ENCODE measurements at places on chromosomes 13 and 19.

- DNase-seq: no peak
Observed at GRCh38 chr19:5681391-5682106, 722 bp downstream of the HSD11B1L start.

DNA sequence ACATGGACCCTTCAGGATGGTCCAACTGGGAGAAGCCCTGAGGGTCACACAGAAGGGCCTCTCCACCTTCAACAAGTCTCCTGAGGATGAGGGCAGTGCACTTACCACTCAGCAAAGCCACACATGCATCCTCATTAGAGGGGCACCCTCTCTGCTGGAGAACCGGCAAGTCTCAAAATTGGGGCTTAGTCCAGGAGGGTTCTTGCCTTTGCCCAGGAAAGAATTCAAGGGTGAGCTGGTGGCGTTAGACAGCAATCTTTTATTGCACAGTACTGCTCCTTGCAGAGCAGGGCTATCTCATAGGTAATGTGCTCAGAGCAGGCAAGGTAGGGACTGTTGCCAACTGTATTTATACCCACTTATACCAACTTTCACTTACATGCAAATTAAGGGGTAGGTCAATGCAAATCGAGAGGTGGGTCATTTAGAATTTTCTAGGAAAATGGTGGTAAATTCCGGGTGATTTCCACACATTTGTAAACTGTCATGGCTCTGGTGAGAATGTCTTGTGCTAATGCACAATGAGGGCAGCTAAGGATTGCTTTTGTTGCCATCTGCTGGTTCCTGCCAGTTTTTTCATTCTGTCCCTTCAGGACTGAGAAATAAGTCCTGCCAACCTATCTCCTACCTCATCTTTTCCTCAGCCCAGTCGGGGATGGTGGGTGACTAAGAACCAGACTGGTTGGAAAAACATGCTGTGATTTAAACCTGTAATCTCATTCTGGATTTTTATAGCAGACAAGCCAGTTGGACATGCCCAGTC is 27.8 kb upstream of the IGSF23 start:
- peak; percentile 61 for DNase-seq

- no peak for DNase-seq
Observed at GRCh38 chr13:68272652-68273051, 1042.5 kb upstream of the PCDH9 start.

- no peak for DNase-seq
Observed at GRCh38 chr13:50196118-50196517, 180.9 kb downstream of the KCNRG start.

DNA sequence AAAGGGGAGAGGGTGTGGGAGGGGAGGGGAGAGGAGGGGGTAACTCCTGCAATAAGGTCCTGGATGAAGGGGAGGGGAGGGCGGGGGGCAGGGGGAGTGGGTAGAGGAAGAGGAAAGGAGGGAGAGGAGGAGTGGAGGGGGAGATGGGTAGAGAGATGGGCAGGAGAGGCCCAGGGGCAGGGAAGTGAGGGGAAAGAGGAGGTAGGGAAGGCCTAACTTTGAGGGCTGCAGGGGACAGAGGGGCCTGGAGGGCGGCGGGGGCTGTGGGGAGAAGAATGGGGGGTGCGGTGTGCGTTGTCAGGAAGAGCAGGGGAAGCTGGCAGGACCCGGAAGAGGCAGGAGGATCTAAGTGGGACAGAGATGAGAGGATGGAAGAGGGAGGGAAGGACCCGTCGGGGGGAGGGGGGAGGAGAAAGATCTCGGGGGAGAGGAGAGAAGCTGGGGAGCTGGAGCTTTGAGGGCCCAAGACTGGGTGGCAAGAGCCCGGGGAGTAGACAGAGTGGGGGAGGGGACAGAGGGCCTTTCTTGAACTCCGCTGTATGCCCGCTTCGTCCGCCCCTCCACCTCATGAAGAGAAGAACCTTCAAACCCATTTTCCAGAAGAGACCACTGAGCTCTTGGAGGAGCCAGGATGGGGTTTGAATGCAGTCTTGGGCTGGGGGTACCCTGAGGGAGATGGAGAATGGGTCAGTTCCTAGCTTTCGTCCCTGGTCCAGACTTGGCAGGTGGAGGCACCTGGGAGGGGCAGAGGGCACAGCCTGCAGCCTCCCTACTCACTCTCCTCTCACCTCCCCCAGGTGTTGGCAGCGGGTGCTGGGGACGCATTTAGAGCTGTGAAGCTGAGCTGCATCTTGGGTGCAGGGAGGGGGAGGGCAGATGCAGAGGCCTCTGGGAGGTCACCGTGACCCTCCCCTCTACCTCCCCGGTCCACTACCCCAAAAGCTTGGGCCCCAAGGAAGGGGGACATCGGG is 778 bp upstream of the LRRC4B start:
- no peak for DNase-seq

- DNase-seq: no peak
Observed at GRCh38 chr13:111302045-111302726, 18.3 kb upstream of the TEX29 start.

- no peak for DNase-seq
Observed at GRCh38 chr13:98731038-98731437, 21.4 kb downstream of the SLC15A1 start.

DNA sequence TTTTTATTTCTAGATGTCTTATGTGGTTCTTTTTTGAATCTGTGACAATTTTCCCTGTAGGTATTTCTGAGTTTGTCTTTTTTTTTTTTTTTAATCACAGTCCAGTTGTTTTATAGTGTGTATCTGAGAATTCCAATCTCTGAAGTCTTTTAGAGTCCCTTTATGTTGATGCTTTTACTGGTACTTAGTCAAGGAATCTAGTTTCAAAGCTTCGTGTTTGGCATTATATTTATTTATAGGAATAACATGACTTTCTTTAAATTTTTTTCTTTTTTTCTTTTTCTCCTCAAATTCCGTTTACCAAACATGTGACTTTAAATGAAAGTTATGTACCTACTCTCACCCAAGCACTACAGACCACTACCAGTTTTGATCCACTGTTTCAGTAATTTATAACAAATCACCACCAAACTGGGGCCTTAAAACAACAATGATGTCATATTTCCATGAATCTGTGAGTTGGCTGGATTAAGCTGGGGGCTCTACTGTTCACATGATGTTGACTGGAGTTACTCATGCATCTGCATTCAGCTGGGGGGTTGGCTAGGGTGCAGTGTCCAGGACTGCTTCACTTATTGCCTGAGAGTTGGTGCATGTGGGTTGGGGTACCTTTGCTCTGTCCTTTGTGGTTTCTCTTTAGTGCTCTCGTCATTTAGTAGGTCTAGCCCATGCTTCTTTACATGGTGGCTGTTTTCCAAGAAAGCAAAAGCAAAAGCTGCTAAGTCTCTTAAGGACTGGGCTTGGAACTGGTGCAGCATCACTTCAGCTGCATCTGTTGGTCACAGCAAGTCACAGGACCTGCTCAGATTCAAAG is 22.3 kb downstream of the KCTD4 start:
- peak; percentile 84 for DNase-seq

DNA sequence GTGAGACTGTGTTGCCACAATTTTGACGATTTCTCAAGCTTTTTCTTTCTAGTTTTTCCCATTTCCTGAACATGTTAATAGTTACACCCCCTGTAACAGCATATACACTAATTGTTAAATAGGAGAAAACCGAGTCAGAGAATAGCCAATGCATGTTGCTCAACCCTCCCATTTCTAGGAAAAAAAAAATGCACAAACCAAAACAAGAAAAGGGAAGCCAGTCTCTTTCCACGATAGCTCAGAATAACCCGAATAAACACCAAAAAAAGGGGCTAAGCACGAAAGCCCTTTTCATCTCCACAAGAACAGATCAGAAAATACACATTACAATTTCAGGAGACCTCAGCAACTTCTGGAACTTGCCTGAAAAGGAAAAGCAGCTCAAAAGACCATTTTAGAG is 16.3 kb downstream of the LATS2 start:
- DNase-seq: no peak

GRCh38 chr19:49564616-49565045 is 15.7 kb downstream of the NOSIP start:
- no peak for DNase-seq

GRCh38 chr13:88937384-88937783 is 1266.2 kb downstream of the SLITRK5 start:
- DNase-seq: no peak

GRCh38 chr19:37401078-37401477 is 30.2 kb downstream of the ZNF527 start:
- no peak for DNase-seq

GRCh38 chr13:113365583-113365970 is 1.6 kb upstream of the GRTP1 start:
- DNase-seq: no peak

DNA sequence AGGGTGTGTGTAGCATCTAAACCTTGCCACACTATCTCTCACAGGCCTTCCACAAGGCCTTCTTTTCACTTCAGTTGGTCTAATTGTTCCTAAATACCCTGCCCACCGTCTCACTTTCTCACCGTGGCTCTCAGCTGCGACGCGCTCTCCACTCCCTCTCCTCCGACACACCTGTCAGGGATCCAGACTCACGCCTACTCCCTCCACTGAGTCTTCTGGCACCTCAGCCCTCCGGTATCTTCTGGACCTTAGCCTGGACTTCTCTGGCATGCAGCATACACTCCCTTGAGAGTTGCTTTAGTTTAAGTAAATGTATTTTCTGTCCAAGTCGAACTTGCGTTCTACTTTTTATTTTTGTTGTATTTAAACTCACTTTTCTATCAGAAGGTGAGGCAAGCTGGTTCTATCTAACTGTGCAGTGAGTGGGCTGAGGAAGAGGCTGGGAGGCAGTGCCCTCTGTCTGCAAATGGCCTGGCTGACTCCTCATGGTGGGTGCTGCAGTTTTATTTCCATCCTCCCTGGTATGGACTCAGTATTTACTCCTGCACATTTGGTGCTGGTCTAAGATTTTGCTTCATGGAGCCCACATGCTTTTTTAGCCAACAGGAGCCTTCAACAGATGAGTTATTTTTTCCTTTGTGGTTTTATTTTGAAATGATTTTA is 28.5 kb upstream of the ARGLU1 start:
- no peak for DNase-seq

- DNase-seq: no peak
Observed at GRCh38 chr13:23386533-23386932, 47.0 kb downstream of the SACS start.

- DNase-seq: no peak
Observed at GRCh38 chr13:26996965-26997752, 174.5 kb downstream of the USP12 start.

GRCh38 chr19:30479231-30479630 is 107.0 kb downstream of the ZNF536 start:
- no peak for DNase-seq

- DNase-seq: no peak
Observed at GRCh38 chr19:51691584-51692428, 1.3 kb upstream of the SPACA6 start.

- peak; percentile 67 for DNase-seq
Observed at GRCh38 chr13:42354241-42355091, 82.5 kb downstream of the AKAP11 start.
